Heart right ventricle (tissue), 16 donors: ENCODE measurements at places on chromosomes 12 and 14. TPM values are rescaled to one million over a fixed set of nuclear protein-coding genes. Genes with fewer than 3 reads are reported as not detected.

GLT1D1 gene
- not detected for total RNA-seq

DNA sequence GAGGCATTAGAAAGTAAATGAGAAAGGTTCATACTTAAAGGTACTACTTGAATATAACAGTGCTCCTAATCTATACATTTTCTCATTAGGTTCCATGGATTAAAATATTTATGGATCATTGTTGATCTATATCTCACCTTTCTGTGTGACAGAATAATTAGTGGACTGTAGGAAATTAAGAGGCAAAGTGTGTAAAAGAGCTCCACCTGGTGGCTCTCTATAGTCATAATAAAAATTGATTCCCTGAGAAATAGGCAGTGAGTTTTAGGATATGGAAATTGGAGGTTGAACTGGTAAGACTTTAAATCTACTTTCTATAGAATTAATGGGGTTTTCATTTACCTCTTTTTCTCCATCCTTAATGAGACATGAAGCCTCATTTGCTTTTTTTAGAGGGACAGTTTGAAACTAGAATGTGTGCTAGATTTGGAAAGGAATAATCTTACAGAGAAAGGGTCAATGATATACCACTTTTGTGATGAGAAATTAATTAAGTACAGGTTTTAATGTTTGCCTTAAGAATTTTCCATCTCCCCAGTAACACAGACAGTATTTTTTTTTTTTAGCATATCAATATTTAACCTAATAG is 11.8 kb upstream of the DERA start:
- peaks cover 99% of the 10 kb centered on the region for H3K36me3 ChIP-seq
- H3K27ac ChIP-seq = no peak overlapping the region

DNA sequence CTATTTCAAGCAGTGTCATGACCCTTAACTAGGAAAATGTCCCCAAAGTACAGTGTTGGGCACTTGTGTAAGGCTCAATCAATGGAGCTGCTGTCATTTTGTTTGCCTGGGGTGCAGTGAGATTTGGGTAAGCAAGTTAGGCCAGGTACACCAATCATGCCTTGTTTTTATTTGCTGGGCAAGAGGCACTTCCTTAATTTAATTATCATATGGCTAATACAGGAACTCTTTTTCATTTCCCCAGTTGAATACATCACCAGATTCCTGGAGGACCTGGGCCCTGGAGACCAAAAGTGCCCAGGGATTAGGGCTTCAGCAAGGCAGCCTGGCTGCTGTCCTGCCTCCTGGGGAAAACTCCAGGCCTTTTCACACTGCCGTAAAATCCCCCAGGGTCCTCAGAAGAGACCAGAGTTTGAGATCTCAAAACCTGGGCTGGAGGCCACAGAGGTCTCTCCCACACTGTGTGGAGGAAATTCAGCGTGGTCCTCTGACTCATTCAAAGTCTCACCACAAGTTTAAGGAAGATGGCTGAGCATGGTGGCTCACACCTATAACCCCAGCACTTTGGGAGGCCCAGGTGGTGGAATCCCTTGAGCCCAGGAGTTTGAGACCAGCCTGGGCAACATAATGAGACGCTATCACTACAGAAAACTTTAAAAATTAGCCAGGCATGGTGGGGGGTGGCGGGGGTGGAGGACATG is 28.4 kb upstream of the FOXN3 start:
- H3K36me3 ChIP-seq = no peaks in the 10 kb centered on the region
- no peak overlapping the region for H3K27ac ChIP-seq
- peaks cover 2% of the 10 kb centered on the region for H3K4me1 ChIP-seq
- no peaks in the 10 kb centered on the region for H3K27me3 ChIP-seq
- H3K4me3 ChIP-seq = no peak overlapping the region

- DNase-seq = no peak
- H3K27ac ChIP-seq = no peak overlapping the region
- H3K4me1 ChIP-seq = no peaks in the 10 kb centered on the region
- H3K27me3 ChIP-seq = no peaks in the 10 kb centered on the region
Observed at GRCh38 chr12:94898388-94898787, 105.1 kb downstream of the NDUFA12 start.

DNA sequence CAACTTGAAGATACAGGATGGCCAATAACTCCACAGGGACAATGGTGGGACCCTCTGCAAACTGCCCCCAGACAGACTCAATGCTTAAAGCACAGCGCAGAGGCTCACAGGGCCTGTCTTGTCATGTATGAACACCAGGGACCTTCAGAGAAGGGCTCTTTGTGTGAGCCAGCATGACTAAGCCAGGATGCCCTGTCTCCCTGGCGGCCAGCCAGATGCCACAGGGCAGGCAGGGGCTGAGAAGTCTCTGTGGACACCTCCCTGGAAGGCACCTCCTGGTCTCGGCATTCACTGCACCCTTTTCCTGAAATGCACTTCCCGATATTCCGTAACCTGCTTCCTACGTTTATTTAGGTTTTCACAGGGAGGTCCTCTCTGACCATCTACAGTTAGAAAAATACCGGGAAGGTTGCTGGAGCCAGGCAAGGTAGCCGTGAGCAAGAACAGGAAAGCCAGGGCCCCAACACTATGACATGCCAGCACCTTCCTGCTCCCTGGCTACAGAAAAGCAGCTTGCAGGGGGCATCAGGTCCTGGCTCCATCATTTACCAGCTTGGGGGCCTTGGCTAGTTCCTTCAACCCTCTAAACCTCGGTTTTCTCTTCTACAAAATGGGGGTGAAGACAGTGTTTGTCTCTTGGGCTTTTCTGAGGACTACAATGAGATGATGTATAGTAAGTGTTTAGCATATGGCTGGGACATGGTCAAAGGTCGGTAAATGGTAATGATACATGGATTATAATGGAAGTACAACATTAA is 65.0 kb downstream of the PITPNM2 start:
- peak overlapping the region; percentile 79 for H3K27ac ChIP-seq
- H3K4me3 ChIP-seq = no peak overlapping the region
- H3K36me3 ChIP-seq = no peaks in the 10 kb centered on the region
- peak; percentile 69 for DNase-seq

- H3K27ac ChIP-seq = no peak overlapping the region
- H3K4me3 ChIP-seq = no peak overlapping the region
- no peaks in the 10 kb centered on the region for H3K4me1 ChIP-seq
- no peaks in the 10 kb centered on the region for H3K27me3 ChIP-seq
- H3K36me3 ChIP-seq = no peaks in the 10 kb centered on the region
Observed at GRCh38 chr14:103616635-103617300, 12.2 kb upstream of the KLC1 start.

GRCh38 chr14:85093631-85094330 is 436.2 kb upstream of the FLRT2 start:
- no peak for DNase-seq
- H3K4me3 ChIP-seq = no peak overlapping the region
- no peak overlapping the region for H3K27ac ChIP-seq
- H3K4me1 ChIP-seq = no peaks in the 10 kb centered on the region

DTX1 gene
- 1.4 TPM for total RNA-seq

- H3K4me3 ChIP-seq = no peak overlapping the region
- no peaks in the 10 kb centered on the region for H3K36me3 ChIP-seq
- H3K4me1 ChIP-seq = no peaks in the 10 kb centered on the region
- DNase-seq = no peak
- no peak overlapping the region for H3K27ac ChIP-seq
- no peaks in the 10 kb centered on the region for H3K27me3 ChIP-seq
Observed at GRCh38 chr12:98084391-98084790, 431.0 kb upstream of the TMPO start.

- H3K27me3 ChIP-seq = no peaks in the 10 kb centered on the region
- no peak overlapping the region for H3K4me3 ChIP-seq
- no peaks in the 10 kb centered on the region for H3K36me3 ChIP-seq
- H3K4me1 ChIP-seq = peaks cover 8% of the 10 kb centered on the region
- no peak overlapping the region for H3K27ac ChIP-seq
- DNase-seq = no peak
Observed at GRCh38 chr14:49988080-49988990, 95.5 kb downstream of the ARF6 start.

- no peak overlapping the region for H3K4me3 ChIP-seq
- no peak overlapping the region for H3K27ac ChIP-seq
- no peaks in the 10 kb centered on the region for H3K27me3 ChIP-seq
- H3K36me3 ChIP-seq = no peaks in the 10 kb centered on the region
- H3K4me1 ChIP-seq = no peaks in the 10 kb centered on the region
Observed at GRCh38 chr12:90543374-90543773, 411.6 kb downstream of the CCER1 start.

GPR135 gene
- 2.6 TPM for total RNA-seq

- no peaks in the 10 kb centered on the region for H3K4me1 ChIP-seq
- no peaks in the 10 kb centered on the region for H3K36me3 ChIP-seq
- H3K4me3 ChIP-seq = no peak overlapping the region
- no peak overlapping the region for H3K27ac ChIP-seq
- DNase-seq = no peak
Observed at GRCh38 chr12:81359736-81360135, 281.9 kb downstream of the ACSS3 start.

DNA sequence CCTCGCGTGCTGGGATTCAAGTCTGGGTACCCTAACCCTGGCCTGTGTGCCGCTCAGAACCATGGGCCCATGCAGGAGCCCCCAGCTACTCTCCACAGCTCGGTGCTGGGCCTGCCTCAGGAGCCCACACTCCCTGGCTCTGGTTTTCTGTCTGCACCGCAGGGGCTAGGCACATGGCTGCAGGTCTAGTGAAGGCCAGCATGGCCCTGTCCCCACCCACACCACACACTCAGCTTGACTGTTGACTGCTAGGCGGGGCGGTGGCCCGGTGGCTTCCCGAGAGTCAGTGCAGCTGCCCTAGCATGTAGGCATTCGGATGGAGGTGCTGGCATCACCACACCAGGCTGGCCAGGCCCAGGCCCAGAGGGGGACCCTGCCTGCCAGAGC is 7.9 kb downstream of the INF2 start:
- peaks cover 87% of the 10 kb centered on the region for H3K4me1 ChIP-seq
- DNase-seq = no peak
- no peaks in the 10 kb centered on the region for H3K27me3 ChIP-seq
- H3K36me3 ChIP-seq = peaks cover 26% of the 10 kb centered on the region

GRCh38 chr12:119169150-119169549 is 9.6 kb upstream of the HSPB8 start:
- H3K36me3 ChIP-seq = no peaks in the 10 kb centered on the region
- no peak overlapping the region for H3K4me3 ChIP-seq
- no peaks in the 10 kb centered on the region for H3K4me1 ChIP-seq
- no peak overlapping the region for H3K27ac ChIP-seq

FLVCR2 gene
- total RNA-seq = 0.95 TPM

GRCh38 chr12:121717041-121717699 is 4.6 kb downstream of the TMEM120B start:
- H3K4me1 ChIP-seq = peaks cover 13% of the 10 kb centered on the region
- no peaks in the 10 kb centered on the region for H3K27me3 ChIP-seq
- no peaks in the 10 kb centered on the region for H3K36me3 ChIP-seq

DNA sequence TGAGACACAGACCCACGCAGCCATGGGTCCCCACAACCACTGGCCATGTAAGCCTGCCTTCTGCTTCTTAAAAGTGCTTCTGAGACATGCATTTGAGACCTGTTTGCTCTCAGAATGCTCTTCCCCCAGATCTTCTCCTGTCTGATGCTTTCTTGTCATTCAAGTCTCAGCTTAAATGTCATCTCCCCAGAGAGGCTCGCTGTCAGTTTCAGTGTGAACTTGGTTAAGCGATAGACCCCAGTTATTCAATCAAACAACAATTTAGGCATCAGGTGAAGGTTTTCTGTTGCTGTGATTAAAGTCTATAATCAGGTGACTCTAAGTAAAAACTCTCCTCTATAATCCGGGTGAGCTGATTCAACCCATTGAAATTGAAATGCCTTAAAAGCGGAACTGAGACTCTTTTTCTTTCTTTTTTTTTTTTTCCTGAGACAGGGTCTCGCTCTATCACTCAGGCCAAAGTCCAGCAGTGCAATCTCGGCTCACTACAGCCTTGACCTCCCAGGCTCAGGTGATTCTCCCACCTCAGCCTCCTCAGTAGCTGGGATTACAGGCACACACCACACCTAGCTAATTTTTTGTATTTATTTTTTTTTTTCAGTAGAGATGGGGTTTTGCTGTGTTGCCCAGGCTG is 123.4 kb downstream of the KSR2 start:
- H3K36me3 ChIP-seq = no peaks in the 10 kb centered on the region
- no peak overlapping the region for H3K27ac ChIP-seq
- no peak overlapping the region for H3K4me3 ChIP-seq
- no peak for DNase-seq
- H3K27me3 ChIP-seq = peaks cover 32% of the 10 kb centered on the region
- H3K4me1 ChIP-seq = no peaks in the 10 kb centered on the region

DNA sequence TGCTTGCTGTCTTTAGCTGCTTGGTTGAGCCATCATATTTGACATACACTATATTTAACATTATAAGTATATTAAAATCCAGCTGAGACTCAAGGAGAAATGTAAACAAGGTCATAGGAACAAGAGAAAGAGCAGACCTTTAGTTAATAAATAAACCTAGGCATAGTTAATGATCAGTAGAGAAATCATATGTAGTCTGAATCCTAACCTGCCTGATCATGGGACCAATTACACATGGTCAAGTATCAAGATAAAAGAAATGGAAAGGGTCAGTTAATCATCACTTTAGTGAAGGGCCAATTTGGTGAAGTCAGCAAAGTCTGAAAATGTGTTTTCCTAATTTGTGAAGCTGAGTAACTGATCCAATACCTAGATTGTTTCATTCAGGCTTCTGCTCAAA is 7.5 kb downstream of the RNF212B start:
- DNase-seq = no peak
- no peaks in the 10 kb centered on the region for H3K4me1 ChIP-seq
- H3K27me3 ChIP-seq = no peaks in the 10 kb centered on the region
- H3K36me3 ChIP-seq = no peaks in the 10 kb centered on the region

DNA sequence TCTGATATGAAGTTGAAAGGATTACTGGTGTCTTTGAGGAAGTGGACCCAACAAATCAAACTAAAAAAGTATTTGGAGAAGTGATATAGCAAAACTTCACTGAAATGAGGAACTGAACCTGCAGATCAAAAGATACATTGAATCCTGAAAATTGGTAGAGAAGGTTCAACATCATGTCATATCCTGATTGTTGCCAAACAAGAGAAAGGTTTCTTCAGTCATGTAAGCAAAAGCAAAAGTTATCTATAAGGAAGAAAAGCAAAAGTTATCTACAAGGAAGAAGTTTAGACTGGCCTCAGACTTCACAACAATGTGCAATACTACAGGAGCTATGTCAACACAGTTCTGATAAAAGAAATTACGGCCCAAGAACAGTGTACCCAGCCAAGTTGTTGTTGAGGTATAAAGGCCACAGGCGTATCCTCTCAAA is 142.7 kb downstream of the RAD51B start:
- no peak overlapping the region for H3K4me3 ChIP-seq
- no peaks in the 10 kb centered on the region for H3K4me1 ChIP-seq
- no peak for DNase-seq
- H3K36me3 ChIP-seq = no peaks in the 10 kb centered on the region
- no peak overlapping the region for H3K27ac ChIP-seq

DNA sequence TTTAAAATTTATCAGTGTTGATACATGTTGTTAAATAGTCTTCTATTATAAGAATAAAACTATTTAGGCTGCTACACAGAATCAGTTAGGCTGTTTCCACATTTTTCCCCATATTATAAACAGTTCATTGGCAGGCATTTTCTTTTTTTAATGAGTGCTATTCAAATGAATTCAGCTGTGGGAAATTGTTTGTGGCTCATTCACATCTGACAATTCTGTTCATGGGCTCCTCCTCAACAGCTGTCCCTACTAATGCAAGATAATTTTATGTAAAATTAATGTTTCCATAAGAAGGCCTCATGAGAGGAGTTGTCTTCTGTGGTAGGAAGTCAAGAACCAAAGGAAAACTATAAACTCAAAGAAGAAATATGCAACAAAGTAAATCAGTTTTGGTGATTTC is 218.0 kb downstream of the PPFIA2 start:
- DNase-seq = no peak
- no peaks in the 10 kb centered on the region for H3K27me3 ChIP-seq
- H3K4me3 ChIP-seq = no peak overlapping the region
- H3K4me1 ChIP-seq = no peaks in the 10 kb centered on the region

FAR2 gene
- total RNA-seq = 2.6 TPM
